Fibroblast of skin of right biceps (primary cell): ENCODE measurements at places on chromosomes 6 and 20.

DNA sequence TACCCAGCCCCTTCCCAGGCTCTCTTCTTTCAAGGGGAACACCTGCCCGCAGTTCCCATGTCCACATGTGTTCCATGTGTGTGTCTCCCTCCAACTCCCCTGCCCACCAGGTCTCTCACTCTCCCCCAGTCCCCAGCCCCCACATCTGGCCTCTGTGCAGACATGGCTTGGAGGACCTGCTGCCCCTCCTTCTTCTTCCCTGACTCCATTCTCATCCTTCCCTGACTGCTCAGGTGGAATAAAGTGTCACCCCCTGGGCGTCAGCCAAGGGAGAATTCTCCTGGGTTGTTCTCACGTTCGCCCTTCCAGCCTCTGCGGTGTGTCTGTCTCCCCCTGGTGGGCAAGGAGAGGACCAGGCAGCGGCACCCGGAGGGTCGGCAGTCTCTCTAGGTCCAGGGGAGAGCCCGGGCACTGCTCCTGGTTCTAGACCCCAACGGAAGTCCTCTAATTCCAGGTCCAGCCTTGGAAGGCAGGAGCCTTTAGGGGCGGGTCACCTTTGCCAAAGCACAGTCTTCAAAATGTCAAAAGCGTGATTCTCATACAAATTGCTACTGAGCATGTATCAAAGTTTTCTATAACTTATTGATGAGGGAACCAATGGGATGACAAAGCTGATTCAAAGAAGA is 50.5 kb downstream of the EBF4 start:
- DNase-seq: peak; percentile 68

DNA sequence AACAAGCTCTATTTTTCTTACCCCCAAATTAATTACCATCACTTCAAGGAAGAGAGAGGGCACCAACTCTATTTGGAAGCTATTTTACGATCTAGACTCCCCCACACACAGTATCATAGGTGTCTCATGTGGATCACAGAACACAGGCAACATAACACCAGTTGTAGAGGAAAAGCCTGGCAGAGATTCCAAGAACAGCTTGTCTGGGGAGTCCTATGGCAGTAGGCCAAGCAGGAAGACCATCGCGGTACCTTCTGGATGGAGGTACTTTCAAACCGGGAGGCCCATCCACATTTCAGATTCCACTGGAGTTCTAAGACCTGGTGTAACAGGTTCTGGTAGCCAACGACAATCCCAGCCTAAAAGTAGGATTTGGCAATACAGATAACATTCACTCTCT is 37.6 kb upstream of the SPDEF start:
- DNase-seq: no peak

- DNase-seq: no peak
These were observed 770.8 kb downstream of the EPHA7 start for GRCh38 chr6:92648364-92649086.

DNA sequence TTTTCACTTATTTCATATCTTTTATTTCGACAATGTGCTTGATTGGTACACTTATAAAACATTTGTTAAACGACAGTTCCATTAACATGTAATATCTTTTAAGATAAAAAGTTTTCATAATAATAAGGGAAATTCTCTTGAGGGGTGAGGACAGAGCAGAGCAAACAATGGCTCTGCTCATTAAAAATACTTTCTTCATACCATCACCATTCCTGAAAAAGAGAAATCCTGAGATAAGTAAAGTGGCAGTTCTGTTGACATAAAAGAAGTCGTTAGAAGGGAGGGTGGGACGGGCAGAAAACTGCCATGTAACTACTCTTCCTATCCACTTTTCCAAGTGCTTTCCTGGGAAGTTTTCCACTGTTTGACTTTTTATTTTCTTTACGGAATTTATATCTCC is 193.6 kb upstream of the CEP162 start:
- no peak for DNase-seq

DNA sequence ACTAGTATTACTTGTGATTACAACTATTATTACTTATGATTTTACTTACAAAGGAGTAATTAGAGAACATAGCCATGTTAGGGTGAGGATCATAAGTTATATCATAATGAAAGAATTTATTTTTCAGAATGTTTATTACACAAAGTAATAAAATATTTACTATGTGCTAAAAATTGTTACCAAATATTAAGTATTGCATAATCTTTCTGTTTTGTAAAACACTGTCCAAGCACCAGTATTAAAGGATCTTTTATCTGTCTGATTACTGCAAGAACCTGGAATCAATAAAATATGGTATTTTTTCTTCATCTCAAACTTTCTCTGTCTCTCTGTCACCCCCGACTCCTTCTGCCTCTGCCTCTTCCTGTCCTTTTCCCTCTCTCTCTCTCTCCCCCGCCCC is 250.1 kb downstream of the BCKDHB start:
- DNase-seq: no peak

DNA sequence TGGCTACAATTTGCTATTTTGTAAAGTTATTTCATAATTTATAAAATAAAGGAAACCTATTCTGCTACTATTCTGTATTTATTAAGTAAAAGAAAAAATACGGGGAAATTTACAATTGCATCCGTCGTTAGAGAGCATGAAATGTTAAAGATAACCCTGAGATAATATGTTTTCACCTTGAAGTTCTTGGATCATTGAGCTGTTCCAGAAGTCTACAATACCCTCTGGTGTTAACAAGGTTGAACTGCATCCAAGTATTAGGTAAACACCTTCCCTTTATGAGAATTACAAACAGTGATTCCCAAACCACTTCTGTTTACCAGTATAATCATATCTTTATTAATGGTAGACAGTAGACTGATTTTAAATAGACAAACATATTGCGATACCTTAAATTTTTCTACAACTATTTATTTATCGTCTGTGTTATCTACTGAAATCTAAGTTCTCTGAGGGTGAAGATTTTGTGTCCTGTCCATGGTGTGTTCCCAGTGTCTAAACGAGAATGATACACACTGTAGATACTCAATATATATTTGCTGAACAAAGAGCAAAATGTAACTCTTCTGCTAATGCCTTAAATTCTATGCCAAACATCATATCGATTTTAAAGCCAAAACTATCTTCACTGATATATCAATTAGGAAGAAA is 28.2 kb downstream of the TBC1D32 start:
- peak; percentile 35 for DNase-seq

- no peak for DNase-seq
These were observed 533.1 kb upstream of the CDH4 start for GRCh38 chr20:60718743-60719480.

DNA sequence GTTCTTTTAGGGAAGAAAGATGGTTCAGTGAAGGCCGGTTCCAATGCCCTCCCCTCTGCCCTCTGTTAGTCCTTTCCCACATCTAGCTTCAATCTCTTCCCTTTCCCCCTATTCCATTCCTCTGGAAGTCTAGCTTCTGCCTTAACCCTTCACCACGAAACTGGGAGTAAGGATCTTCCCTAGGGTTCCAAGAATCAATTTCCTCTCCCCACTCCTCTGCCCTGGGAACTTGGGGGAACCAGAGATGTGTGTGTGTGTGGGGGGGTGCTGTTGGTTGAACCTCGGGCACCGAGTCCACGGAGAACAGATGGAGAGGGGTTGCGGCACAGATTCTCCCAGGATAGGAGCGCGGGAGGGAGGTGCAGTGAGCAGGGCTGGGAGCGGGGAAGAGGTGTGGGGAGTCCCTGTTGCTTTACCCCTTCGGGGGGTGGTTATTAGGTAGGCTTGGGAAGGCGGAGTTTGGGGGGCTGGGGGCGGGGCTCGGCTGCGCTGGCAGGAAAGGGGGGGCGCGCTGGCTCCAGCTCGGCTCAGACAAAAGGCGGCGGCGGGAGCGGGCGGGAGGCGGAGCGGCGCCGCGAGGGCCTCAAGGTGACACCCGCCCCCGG is at the start of gene TMEM151B:
TSS of gene TMEM151B (plus strand) at position 530 of the 605 bp plus-strand sequence. CDS start 293 bp downstream, outside the sequence.
- no peak for DNase-seq

GRCh38 chr20:47318027-47318585 is 38.4 kb downstream of the ZMYND8 start:
- peak; percentile 85 for DNase-seq

- no peak for DNase-seq
These were observed 46.9 kb upstream of the NRSN1 start for GRCh38 chr6:24079076-24079475.

DNA sequence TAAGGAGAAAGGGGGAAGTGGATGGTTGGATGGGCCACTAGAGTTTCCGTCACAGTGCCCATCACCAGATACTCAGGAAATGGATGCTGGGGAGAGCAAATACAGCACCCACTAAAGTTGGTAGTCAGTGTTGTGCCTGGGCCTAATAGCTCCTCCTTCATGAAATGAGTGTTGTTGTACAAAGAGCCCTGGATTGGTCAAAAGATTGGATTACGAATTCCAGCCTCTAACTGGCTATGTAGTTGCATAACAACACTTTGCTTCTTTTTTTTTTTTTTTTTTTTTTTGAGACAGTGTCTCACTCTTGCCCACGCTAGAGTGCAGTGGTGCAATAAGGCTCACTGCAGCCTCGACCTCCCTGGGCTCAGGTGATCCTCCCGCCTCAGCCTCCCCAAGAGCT is 27.4 kb downstream of the KCNG1 start:
- DNase-seq: peak; percentile 29
